NCI-H446 (cell line): ENCODE measurements at places on chromosomes 7 and 10.

- no peak for DNase-seq
Measured at GRCh38 chr10:133134411-133135115, 25.5 kb upstream of the KNDC1 start.

- DNase-seq = no peak
Measured at GRCh38 chr7:7257899-7258692, 75.8 kb downstream of the C1GALT1 start.

GRCh38 chr7:113321201-113321600 lies 202.8 kb upstream of the SMIM30 start:
- DNase-seq = no peak

- DNase-seq = no peak
Measured at GRCh38 chr10:43970717-43971116, 322.0 kb upstream of the ZNF32 start.

DNA sequence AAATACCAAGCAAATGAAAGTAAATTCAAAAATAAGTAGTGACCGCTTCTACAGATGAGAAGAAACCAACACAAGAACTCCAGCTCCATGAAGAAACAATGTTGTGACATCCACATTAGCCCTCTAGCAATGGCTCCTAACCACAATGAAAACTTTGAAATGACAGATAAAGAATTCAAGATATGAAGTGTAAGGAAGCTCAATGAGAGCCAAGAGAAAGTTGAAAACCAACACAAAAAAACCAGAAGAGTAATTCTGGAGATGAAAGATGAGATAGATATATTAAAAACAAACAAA lies 68.2 kb upstream of the DDC start:
- no peak for DNase-seq

GRCh38 chr7:125010540-125010939 lies 80.9 kb upstream of the POT1 start:
- no peak for DNase-seq

DNA sequence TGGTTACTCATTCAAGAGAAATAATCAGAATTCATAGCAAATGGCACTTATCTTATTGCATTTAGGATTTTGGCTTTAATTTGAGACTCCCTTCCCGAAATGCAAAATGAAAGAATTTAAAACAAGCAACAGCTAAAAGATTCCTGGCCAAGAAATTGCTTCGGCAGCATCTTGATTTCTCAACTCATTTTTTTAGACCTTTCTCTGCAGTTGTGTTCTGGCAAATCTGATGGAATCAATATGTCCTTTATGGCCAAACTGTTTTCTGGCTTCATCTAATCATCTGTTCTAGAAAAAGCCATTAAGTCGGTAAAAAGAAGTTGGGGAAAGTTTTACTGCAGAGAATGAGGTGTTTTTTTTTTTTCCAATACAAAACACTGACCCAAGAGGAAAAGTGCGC lies 172.1 kb downstream of the SLC16A9 start:
- DNase-seq = no peak

GRCh38 chr7:16609842-16610450 lies 35.6 kb downstream of the ANKMY2 start:
- no peak for DNase-seq

GRCh38 chr10:64430690-64431323 lies 909.6 kb downstream of the REEP3 start:
- peak; percentile 43 for DNase-seq

DNA sequence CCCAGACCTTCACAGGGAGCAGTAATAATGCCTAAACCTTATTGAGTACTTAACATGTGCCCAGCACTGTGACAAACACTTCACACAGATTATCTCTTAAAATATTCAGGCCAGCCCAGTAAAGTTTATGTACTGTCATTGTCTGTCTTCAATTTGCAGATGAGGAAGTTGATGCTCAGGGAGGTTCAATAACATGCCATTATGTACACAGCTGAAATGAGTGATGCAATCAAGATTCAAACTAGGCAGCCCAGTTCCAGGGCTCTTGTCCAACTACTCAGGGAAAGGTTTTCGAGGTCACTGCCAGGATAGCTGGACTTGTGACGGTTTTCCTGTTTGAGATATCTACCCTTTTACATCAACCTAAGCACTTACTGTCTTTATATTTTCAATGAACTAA lies 56.1 kb downstream of the AUTS2 start:
- no peak for DNase-seq

DNA sequence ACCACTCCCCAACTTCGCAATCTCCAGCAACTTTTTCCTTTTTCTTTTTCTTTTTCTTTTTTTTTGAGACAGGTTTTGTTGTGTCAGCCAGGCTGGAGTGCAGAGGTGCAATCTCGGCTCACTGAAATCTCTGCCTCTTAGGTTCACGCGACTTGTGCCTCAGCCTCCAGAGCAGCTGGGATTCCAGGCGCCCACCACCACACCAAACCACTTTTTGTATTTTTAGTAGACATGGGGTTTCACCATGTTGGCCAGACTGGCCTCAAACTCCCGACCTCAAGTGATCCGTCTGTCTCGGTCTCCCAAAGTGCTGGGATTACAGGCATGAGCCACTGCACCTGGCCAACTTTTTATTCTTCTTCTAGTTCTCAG lies 55.0 kb downstream of the KIAA1549 start:
- DNase-seq = no peak

- DNase-seq = no peak
Measured at GRCh38 chr7:88306590-88307048, at the start of gene STEAP4. TSS of gene STEAP4 (minus strand) at chr7:88306894. CDS start at chr7:88284269, 22,625 bp downstream.

- no peak for DNase-seq
Measured at GRCh38 chr10:11154333-11154732, 136.7 kb downstream of the CELF2 start.

DNA sequence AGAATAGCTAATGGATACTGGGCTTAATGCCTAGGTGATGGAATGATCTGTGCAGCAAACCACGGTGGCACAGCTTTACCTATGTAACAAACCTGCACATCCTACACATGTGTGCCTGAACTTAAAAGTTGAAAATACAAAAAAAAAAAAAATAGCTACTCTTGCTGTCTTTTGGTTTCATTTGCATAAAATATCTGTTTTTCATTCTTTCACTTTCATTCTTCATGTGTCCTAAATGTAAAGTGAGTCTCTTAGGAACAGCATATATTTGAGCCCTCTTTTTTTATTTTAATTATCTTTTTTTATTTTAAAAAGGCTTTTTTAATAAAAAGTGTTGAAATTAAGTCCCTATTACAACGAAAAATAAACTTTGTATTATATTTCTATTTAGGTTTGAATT lies 836.1 kb upstream of the KCND2 start:
- DNase-seq = no peak

- no peak for DNase-seq
Measured at GRCh38 chr10:13984647-13985155, 346.0 kb downstream of the FRMD4A start.

DNA sequence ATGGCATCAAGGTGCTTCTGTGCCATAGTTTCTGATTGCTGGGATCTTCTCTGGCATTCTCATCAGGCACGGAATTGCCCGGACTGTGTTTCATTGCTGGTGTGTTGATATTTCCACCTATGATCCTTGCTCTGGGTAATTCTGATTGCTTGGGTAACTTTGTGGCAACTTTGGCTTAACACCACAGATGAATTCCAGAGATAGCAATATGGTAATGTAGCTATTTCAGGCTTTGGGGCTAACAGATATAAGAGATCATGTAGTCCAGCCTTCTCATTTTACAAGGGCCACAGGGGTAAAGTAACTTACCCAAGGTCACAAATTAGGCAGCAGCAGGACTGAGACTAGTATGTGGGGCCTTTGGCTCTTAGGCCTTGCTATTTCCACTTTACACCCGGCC lies 53.9 kb upstream of the PLPP4 start:
- no peak for DNase-seq

- peak; percentile 7 for DNase-seq
Measured at GRCh38 chr10:70932392-70933196, 44.2 kb upstream of the PCBD1 start.

GRCh38 chr7:86534641-86535040 lies 109.1 kb upstream of the GRM3 start:
- no peak for DNase-seq

DNA sequence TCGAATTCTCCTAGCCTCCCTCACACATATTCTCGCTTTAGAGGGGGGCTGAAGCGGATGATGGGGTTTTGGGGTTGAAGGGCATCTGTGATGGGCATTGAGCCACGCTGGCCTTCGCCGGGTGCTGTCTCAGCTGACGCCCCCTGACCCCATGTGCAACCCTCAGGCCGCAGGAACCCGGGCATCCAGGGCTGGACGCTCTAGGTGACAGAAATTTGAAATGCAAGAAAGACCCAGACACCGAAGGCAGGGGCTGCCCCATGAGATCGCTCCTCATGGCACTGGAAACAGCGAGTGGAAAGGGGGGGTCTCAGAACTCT lies 664 bp upstream of the C10orf88 start:
- no peak for DNase-seq

GRCh38 chr10:115871855-115872254 lies 401.2 kb downstream of the GFRA1 start:
- no peak for DNase-seq

GRCh38 chr10:52563360-52563759 lies 209.2 kb downstream of the MBL2 start:
- DNase-seq = no peak

GRCh38 chr7:29561271-29561670 lies 2.4 kb upstream of the PRR15 start:
- no peak for DNase-seq

DNA sequence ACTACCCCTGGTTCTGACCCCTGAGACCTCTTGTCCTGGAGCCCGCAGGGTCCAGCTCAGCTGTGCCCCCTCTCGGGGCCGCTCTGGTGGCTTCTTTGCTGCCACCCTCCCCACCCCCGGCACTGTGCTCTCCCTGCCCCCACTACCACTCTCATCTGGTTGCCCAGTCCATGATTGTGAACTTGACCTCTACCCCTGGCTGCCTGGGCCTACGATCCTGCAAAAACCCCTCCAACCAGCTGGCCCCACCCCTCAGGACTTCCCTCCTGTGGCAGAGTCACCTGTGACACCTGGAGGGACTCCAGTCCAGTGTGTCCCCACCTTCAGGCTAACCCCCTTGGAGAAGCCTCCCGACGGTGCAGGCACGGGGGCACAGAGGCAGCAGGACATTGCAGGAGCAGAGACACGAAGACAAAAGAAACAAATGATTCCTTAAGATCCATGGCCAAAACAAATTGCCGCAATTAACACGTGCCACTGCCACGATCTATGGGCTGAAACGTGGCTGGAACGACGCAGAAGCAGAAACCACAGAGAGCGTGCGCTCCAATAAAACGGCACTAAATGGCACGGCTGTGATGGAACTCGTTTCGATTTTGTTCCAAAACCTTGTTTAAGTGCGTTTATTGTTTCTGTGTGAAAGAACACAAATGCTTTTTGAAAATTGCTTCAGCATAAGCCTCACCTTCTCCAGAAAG lies 72.0 kb downstream of the PARP12 start:
- DNase-seq = no peak

- no peak for DNase-seq
Measured at GRCh38 chr10:28533186-28533564, 257 bp downstream of the WAC start.

DNA sequence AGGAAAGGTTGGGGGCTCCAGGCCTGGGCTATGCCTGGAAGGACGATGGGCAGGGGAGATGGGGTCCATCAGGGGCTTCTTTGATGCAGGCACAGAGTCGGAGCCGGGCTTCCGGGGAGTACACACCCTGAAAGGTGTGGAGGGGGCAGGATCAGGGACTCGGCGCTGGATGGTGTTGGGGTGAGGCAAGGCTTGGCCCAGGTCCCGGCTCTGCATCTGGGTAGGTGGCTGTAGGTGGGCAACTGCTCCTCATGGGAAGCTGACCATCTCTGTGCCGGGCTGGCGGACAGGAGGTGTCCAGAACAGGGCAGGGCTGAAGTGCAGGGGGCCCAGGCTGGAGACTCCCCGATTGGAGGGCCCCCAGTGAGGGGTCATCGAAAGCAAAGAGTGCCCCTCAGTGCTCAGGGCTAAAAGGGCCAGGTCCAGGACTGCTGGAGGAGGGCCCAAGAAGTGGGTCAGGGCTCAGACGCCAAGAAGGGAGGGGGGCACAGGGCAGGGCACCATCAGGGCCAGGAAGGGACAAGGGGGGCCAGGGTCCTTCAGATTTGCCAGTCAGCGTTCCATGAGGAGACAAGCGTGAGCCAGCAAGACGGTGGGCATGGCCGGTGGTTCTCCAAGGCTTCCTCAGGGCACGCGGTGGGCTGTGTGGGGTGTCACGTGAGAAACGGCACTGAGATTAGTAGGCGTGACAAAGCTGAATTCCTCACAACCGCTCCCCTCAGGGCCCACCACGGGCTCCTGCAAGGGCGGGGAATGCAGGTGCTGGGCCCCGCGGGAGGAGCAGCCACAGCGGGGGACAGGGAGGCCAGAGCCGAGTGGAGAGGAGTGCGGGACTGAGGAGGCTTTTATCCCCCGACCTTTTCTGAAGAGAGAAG lies 97.0 kb downstream of the BMS1 start:
- no peak for DNase-seq
